ENCODE measurements at places on chromosomes 11 and 22.

DNA sequence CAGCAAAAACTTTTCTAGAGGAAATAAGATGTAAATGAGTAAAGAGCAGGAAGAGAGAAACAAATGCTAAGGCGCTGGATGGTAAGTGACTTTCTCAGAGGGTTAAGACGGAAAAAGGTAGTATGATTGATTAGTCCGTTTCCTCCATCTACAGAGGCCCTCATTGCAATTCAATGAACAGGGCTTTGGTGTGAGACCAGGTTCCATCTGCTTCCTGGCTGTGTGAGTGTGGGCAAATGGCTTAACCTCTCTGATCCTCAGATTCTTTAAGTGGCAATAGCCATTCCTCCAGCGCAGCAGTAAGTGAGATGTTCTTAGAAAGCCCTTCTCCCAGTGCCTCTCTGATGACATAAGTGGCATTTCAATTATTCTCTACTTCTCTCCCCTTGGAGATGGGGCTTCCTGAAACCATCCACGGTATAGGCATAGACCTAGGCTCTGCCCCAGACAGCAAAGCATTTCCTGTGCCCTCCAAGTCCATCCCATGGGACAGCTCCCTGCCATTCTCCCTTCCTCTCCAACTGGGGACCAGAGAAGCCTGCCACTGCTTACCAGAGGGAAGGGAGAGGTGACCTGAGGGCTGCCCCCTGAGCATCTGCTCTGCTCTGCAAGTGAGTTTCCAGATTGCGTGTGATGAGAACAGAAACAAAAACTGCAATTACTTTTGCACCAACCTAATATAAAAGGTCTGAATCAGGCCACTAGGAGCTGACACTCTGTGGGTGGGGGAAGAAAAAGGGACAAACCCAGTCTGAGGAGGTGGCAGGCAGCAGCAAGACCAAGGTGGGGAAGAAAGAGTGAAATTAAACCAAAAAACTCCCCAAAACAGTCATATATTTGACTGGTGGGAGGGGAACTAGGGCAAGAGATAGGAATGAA, 12.7 kb upstream of the CD44 start:
- DNase-seq, result no peak

DNA sequence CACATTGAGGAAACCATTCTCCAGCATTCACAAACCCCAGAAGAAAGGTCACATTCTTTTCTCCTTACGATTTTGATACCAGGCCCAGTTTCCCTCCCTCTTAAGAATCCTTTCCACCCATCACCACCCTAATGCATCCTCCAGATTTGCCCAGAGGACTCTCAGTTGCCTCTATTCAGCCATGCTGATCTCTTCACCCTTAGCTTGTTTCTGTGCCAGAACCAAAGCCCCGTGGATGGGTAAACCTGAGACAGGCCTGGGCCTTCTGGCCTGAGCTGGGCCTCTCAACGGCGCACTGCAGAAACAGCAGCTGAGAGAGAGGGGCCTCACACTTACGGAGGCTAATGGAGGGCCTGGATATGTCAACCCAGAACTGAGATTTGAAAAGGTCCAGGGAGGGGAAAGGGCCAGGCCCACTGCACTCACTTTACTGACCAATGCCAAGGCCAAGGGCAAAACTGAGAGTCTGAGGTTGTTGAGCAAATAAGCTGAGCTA, 32.2 kb upstream of the OAF start:
- no peak for DNase-seq

GRCh38 chr22:39215070-39215396, 29.7 kb downstream of the PDGFB start:
- DNase-seq, result no peak

DNA sequence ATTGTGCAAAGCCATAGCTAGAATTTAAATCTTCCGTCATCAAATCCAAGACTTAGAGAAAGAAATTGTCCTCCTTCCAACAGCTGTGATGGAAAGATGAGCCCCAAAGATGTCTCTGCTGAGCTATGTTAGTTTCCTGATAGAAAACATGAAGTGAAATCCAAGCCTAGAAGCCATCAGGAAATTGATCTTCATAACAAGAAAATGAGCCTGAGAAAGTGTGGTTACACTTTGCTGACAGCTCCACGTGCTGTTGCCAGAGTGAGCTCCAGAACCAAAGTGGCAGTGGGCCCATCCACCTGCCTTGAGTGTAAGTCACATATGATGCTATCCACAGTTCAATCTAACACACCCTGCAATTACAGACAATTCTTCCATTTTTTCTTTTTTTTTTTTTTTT, 58.0 kb upstream of the UBASH3B start:
- no peak for DNase-seq

DNA sequence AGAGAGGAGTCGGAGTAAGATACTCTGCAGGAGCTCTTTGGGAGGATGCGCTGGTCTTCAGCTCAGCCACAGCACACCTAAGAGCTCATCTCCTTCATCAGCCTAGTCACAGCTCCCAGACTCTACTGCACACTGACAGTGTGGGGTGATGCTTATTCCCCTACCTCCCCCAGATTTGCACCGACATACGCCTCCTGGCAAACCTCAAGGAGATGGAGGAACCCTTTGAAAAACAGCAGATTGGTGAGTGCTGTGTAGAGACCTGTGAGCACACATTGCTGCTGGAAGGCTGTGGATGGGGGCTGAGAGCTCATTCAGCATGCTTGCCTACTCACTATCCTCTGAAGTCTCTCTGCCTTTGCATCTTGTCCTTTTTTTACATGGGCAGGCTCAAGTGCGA, 9.3 kb upstream of the SGSM3 start:
- DNase-seq, result no peak

- DNase-seq, result no peak
Observed at GRCh38 chr11:69392104-69392653, 89.3 kb upstream of the LINC01488 start.

- DNase-seq, result no peak
Observed at GRCh38 chr11:128525411-128526243, 61.7 kb downstream of the ETS1 start.

- no peak for DNase-seq
Observed at GRCh38 chr22:42425989-42426355, 6.2 kb downstream of the NFAM1 start.

DNA sequence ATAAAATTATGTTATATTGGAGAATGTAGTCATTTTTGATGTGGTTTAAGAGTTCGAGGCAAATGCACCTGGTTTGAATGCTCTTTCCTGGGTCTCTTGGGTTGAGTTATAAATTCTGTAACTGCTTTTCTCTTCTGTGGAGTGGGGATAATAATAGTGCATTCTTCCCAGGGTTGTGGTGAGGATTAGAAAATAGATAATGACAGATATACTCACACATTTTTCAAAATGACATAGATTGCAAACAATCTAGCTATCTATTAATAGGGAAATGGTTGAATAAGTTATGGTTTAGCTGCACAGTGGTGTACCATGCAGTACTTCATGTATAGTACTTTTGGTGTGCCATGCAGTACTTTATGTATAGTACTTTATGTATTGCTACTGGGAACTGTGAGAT, 67.4 kb downstream of the SWAP70 start:
- no peak for DNase-seq

- DNase-seq, result peak; percentile 59
Observed at GRCh38 chr11:2883979-2884815, 1.4 kb downstream of the CDKN1C start.

DNA sequence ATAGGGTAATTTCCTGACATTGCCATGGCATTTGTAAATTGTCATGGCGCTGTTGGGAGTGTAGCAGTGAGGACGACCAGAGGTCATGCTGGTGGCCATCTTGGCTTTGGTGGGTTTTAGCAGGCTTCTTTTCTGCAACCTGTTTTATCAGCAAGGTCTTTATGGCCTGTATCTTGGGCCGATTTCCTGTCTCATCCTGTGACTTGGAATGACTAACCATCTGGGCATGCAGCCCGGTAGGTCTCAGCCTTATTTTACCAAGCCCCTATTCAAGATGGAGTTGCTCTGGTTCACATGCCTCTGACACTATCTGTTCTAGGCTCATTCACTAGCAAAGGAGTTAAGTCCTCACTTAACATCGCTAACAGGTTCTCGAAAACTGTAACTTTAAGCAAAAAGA, 1374.2 kb downstream of the FAM181B start:
- no peak for DNase-seq

DNA sequence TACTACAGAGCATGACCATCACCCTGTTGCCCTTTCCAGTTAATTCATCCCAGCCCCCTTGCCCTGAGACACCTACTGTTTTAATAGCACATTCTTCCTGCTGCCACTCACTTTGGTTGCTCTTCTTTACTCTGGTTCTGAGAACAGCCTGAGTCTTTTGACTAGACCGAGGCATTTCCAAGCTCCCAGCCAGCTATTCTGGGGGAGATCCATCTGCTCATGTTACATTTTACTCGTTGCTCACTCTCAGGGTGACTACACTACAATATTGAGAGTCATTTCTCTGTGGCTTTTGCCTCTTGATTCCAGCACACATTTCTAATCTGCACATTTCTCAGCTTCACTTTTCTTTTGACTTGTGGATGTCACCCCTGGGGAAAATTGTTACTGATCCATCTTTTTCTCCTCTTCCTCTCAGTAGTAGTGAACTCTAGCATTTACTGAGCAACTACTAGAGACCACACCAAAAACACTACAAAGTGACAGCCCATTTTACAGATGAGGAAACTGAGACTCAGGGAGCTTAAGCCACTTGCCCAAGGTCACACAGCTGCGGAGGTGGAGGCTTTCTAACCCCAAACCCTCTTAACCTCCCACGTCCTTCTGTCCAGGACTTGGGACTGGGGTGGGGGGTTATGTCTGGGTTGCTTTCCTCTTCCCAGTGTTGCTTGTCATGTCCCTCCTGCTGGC, 117.8 kb downstream of the C11orf91 start:
- no peak for DNase-seq

GRCh38 chr11:83044958-83045712, 26.6 kb downstream of the RAB30 start:
- no peak for DNase-seq

- DNase-seq, result no peak
Observed at GRCh38 chr11:95593111-95593510, 196.5 kb downstream of the FAM76B start.

DNA sequence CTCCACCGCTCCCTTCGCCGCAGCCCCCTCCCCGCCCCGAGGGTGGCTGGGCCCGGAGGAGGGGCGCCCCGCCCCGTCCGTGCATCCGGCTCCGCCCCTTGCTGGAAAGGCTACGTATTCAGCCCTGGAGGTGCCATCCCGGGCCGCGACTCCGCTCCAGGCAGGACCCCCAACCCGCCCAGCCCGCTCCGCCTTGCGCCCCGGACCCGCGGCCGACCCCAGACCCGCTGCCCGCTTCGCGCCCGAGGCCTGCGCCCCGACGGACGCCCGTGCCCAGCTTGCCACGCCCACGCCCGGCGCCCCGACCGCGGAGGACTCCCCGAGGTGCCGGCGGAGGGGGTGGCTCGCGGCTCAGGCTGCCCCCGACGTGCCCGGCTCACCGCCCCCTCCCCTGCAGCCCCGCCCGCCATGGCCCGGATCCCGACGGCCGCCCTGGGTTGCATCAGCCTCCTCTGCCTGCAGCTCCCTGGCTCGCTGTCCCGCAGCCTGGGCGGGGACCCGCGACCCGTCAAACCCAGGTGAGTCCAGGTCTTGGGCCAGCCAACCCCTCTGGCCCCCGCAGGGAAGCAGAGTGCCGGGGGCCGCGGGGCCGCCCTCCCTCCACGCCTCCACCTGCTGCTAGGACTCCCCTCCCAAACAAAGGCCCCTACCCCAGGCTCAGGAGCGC, at the start of gene ADM2:
TSS of gene ADM2 (plus strand) at position 104 of the 667 bp plus-strand sequence. CDS start at position 409, 305 bp downstream.
- no peak for DNase-seq

DNA sequence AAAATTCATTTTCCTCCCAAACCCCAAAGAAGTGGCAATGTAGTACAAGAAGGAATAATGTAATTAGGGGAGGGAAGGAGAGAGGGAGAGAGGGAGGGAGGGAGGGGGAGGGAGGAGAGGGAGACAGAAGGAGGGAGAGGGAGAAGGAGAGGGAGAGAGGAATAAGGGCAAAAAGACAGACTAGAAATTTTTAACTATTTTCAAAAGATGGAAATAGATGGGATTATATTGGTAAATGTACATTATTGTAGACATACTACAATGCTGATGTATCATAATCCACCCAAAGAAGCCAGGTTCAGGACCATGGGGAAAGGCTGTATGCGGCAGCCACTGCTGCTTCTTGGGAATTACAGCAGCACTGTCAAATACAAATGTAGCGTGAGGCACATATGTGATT, 74.3 kb downstream of the GAB2 start:
- DNase-seq, result no peak

GRCh38 chr22:38710351-38710750, 4.6 kb downstream of the GTPBP1 start:
- DNase-seq, result no peak

DNA sequence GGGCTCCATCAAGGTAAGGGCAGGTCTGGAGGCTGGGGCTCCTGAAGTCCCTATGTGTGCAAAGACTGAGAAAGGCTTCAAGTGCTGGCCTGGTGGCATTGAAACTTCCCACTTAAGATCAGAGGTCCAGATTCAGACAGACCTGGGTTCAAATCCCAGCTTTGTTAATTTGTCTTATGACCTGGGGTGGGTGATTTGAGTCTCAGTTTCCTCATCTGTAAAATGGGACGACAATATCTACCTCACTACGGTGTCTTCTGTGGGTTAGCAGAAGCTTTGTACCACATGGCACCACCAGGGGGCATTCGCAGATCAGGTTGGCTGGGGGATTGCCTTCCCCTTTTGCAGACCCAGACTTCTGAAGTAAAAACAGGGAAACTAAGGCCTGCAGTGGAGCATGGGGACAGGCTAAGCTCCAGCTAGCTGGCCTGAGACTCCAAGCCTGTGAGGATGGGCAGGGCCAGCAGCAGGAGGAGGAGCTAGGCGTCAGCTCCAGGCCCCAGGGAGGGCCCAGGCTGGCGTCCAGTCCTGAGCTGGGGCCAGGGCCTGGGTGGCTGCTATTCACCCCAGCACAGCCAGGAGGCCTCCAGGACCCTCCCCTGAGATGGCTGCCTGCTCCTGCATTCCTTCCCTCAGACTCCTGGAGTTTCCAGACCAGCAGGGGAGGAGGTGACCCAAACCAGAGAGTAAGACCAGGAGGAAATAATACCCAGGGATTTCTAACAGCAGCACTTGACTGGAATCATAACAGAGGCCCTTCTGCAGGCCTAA, 1.5 kb downstream of the CASTOR1 start:
- peak; percentile 97 for DNase-seq

DNA sequence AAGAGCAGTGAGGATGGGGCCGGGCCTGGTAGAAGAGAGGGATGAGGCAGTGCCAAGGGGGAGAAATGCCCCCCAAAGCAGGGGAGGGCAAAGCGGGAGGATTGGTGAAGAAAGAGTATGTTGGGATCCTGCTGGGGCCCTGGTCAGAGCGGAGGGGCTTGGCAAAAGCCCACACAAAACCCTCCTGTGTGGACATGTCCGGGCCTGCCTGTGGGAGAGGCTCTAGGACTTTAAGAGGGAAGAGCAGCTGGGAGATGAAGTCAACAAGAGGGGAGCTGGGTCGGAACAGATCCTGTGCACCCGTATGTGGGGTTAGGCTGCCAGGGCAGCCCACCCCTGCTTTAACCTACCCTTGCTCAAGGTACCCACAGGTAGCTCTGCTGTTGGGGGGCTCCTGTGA, 25.8 kb downstream of the ART5 start:
- no peak for DNase-seq

- DNase-seq, result peak; percentile 77
Observed at GRCh38 chr11:114340311-114341131, 44.3 kb downstream of the NNMT start.

DNA sequence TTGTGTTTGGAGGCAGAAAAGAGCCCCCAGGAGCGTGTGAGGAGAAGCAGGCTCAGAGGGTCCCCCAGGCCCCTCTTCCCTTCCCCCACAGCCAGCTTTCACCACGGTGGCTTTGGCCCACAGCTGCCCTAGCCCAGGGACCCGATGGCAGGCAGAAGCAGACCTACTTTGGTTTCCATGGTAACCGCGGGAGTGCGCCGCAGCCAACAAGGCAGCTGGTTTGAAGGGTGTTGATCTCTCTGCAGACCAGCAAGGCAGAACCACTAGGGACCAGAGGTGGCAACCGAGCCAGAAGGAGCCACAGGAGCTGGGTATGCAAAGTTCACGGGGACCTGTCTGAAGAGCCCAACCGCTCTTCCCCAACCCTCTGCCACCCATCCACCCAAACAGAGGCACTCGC, 69.4 kb downstream of the BUD13 start:
- DNase-seq, result no peak
